ENCODE measurements at places on chromosomes 11 and 22.

DNA sequence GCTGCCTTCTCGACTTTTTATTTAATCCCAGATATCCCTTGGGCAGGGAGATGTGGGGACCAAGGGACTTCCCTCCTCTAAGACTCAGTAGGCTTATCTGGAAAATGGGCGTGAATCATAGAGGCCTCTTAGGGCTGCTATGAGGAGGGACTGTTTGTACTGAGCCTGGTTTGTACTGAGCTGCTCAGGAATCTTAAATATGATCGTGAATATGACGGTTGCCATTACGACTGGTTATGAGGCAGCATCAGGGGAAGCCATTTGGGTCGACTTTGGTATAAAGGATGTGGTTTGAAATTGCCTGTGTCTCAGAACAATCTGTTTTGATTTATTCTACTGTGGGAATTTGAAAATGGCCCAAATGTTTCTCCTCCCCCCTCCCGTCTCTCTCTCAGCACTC, 20.6 kb downstream of the TSPAN18 start:
- peak; percentile 96 for DNase-seq

- no peak for DNase-seq
These were observed 6.8 kb downstream of the CRYBB1 start for GRCh38 chr22:26610996-26611395.

DNA sequence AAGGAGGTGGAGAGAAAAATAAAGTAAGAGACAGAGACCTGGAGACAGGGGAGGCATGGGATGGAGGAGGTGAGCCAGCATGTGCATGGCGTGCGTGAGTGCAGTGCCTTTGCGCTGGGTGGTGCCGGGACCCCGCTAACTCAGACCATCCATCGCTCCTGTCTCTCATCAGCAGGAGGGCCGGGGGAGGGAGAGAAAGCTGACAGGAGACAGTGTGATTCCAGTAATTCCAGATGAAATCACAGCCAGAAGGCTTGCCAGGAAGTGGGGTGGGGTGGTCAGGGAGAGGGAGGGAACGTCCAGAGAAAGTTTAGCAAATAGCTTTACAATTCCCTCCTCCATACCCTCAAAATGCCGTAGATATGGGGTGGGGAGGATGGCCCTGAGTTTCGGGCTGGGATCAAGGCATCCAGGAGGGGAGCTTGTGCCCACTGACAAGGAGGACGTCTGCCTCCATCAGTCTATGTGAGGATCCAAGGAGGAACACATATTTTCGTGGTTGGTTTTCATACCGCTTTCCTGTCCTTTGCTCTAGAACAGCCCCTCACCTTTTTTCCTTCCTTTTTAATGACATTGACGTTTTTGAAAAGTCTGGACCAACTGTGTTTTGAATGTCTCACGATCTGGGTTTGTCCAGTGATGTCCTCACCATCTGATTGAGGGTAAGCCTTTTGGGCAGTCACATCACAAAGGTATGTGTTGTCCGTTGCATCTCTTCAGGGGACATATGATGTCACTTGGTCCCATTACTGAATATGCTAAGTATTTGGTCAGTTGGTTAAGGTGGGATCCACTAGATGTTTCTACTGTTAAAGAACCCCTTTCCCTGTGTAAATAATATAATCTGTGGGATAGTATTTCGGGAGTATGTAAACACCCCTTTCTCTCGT, 567.3 kb downstream of the MIAT start:
- DNase-seq = peak; percentile 99

- DNase-seq = no peak
These were observed 664 bp upstream of the LAMTOR1 start for GRCh38 chr11:72103754-72104167.

- DNase-seq = no peak
These were observed 18.8 kb downstream of the APOL4 start for GRCh38 chr22:36182857-36183256.

GRCh38 chr11:84211896-84212295, 925.7 kb upstream of the CCDC90B start:
- no peak for DNase-seq

- no peak for DNase-seq
These were observed 1.2 kb downstream of the ATXN10 start for GRCh38 chr22:45672564-45673481.

- DNase-seq = no peak
These were observed 46.9 kb downstream of the DKK3 start for GRCh38 chr11:11961399-11962028.

DNA sequence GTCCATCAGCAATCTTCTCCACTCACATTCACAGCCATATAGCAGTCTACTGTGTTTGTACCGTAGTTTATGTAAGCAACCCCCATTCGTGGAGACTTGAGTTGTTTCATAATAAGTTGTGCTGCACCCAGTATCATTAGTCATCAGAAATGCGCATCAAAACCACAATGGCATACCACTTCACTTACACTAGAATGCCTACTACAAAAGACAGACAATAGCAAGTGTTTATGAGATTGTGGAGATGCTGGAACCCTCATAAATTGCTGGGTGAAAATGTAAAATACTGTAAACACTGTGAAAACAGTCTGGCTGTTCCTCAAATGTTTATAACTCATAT, 133.3 kb downstream of the ATXN10 start:
- peak; percentile 97 for DNase-seq

DNA sequence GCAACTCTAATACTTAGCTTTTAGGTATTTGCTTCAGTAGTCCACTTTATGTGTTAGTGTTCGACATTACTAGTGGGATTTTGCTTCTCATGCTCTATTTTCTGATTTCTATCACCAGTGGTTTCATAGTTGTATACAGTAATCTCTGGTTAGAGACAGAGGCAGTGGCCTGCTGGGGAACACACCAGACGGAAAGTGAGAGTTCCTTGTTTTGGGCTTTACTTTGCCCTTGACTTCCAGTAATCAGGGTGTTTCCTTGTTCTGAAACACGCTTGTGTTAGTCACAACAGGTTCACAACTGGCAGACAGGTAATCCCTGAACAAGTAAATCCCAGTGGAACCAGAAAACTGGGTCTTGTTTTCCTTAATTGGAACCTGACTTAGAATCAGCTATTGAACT, 56.0 kb downstream of the PACS1 start:
- DNase-seq = no peak

- DNase-seq = no peak
These were observed 510.0 kb downstream of the INSC start for GRCh38 chr11:15624701-15625100.
